ENCODE measurements at places on chromosomes 7 and 10. TPM values are rescaled to one million over a fixed set of nuclear protein-coding genes. Genes with fewer than 3 reads are reported as not detected.

The KCND2 gene
- 0.89 TPM for total RNA-seq

The COL13A1 gene
- total RNA-seq: 2.4 TPM

The FBXL13 gene
- 4.5 TPM for total RNA-seq

The JCAD gene
- 38.5 TPM for total RNA-seq

The AKR1D1 gene
- total RNA-seq: not detected

The MBL2 gene
- not detected for total RNA-seq

The RAPGEF5 gene
- 46.5 TPM for total RNA-seq

The OR6B1 gene
- total RNA-seq: not detected

The LDB3 gene
- 1.5 TPM for total RNA-seq

The PRPS1L1 gene
- not detected for total RNA-seq

The SMO gene
- total RNA-seq: 17.2 TPM

The KNDC1 gene
- total RNA-seq: 9.3 TPM

The RNF133 gene
- total RNA-seq: 3.1 TPM

All from thyroid gland (tissue), 4 donors.